GM23248 (cell line): ENCODE measurements at places on chromosomes 6 and 20. TPM values are rescaled to one million over a fixed set of nuclear protein-coding genes. Genes with fewer than 3 reads are reported as not detected.

NEDD9 gene
- total RNA-seq: 4.2 and 4.3 TPM in 2 replicates

DNA sequence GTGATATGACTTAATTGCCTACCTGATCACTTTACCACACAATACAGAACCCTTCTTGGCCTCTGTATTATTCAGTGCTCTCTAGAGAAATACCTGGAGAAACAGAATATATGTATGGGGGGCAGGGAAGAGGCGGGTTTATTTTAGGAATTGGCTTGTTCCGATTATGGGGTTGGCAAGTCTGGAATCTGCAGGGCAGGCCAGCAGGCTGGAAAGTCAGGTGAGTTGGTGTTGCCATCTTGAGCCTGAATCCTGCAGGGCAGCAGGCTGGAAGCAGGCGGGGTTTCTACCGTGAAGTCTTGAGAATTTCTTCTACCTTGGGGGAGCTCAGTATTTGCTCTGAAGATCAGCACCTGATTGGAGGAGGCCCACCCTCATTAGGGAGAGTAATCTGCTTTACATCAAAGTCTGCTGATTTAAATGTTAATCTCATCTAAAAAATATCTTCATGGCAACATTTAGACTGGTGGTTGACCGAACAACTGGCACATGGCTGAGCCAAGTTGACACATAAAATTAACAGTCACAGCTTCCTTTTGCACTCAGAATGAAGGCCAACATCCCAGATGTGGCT lies 193.9 kb downstream of the ZDHHC14 start:
- no peaks in the 10 kb centered on the region for H3K36me3 ChIP-seq
- no peak overlapping the region for H3K4me3 ChIP-seq
- no peak overlapping the region for H3K27ac ChIP-seq
- H3K4me1 ChIP-seq: no peaks in the 10 kb centered on the region

- no peaks in the 10 kb centered on the region for H3K4me1 ChIP-seq
- no peak for DNase-seq
- no peaks in the 10 kb centered on the region for H3K27me3 ChIP-seq
- H3K4me3 ChIP-seq: no peak overlapping the region
- H3K36me3 ChIP-seq: no peaks in the 10 kb centered on the region
- no peak overlapping the region for H3K27ac ChIP-seq
Measured at GRCh38 chr6:127402890-127403617, 56.1 kb downstream of the KIAA0408 start.

DNA sequence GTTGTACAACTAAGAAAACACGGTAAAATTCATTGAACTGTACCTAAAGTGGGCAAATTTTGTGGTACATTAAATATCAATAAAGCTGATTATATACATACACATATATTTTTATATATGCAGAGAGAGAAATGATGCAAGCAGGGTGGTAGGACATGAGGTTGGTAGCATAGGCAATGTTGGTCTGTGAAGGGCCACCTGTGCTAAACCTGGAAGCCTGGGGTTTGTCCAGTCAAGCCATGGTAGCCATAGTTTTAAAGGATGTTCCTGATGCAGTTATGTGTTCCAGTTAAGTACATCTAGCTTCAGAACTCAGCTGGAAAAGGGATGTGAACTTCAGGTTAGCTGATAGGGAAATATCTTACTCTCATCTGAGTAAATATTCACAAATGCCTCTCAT lies 60.1 kb downstream of the TRIM38 start:
- H3K4me3 ChIP-seq: peak overlapping the region; percentile 75
- no peak for DNase-seq
- H3K4me1 ChIP-seq: peaks cover 24% of the 10 kb centered on the region
- no peaks in the 10 kb centered on the region for H3K27me3 ChIP-seq

DNA sequence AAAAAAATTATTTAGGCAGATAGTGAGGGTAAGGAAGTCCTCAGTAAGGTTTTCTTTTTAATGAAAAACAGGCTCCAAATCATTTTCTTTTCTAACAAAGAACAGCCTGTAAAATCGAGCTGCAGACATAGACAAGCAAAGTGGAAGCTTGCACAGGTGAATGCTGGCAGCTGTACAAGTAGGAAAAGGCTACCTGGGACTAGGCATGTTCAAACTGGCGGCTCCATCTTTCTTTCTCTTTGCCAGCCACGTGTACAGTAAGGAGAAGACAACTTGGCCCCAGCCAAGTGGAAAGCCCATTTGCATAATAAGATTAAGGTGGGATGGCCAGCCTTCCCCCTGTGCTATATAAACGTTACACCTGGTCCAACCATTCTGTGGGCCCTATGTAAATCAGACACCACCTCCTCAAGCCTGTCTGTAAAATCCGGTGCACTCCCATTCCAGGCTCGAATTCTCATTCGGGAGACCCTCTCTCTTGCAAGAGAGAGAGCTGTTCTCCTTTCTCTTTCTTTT lies 27.0 kb upstream of the SLC2A12 start:
- no peak for DNase-seq
- peaks cover 15% of the 10 kb centered on the region for H3K27me3 ChIP-seq
- no peaks in the 10 kb centered on the region for H3K36me3 ChIP-seq
- no peak overlapping the region for H3K27ac ChIP-seq
- no peak overlapping the region for H3K4me3 ChIP-seq

XKR7 gene
- total RNA-seq: not detected in 2 replicates

DNA sequence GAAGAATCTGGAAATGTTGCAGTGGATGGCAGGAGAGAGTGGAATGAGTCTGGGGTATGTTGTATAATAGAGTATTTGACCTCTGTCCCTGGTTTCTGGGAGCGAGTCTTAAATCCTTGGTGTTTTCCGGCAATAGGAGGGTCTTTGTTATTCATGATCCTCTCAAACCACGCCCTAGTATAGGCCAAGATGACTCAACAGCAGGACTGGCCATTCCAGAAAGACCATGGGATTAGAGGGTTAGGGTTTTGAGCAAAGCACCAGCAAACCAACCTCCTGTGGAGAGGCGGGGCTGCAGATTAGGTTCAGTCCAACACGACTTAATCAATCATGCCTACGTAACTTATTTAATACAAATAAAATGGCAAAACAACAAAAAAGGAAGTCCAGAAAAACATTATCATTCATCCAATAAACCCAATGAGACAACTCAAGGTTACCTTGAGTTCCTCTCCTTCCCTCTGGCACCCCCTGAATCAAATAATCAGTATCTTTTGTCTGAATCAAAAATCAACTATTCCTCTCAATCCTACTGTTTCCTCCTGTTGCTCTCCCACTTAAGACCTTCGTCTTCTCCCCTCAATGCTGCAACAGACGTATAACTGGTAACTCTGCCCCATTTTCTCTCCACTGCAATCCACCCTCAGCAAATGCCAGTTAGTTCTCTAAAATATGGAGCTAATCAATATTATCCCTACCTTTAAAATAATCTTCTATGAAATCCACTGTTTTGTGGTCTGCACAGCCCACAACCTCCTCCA lies 15.5 kb downstream of the HUS1B start:
- H3K27ac ChIP-seq: no peak overlapping the region
- H3K36me3 ChIP-seq: no peaks in the 10 kb centered on the region
- no peaks in the 10 kb centered on the region for H3K27me3 ChIP-seq
- no peak for DNase-seq
- H3K4me3 ChIP-seq: no peak overlapping the region

CPNE5 gene
- 0.63 TPM in 1 of 2 replicates, not detected in the other for total RNA-seq

DNA sequence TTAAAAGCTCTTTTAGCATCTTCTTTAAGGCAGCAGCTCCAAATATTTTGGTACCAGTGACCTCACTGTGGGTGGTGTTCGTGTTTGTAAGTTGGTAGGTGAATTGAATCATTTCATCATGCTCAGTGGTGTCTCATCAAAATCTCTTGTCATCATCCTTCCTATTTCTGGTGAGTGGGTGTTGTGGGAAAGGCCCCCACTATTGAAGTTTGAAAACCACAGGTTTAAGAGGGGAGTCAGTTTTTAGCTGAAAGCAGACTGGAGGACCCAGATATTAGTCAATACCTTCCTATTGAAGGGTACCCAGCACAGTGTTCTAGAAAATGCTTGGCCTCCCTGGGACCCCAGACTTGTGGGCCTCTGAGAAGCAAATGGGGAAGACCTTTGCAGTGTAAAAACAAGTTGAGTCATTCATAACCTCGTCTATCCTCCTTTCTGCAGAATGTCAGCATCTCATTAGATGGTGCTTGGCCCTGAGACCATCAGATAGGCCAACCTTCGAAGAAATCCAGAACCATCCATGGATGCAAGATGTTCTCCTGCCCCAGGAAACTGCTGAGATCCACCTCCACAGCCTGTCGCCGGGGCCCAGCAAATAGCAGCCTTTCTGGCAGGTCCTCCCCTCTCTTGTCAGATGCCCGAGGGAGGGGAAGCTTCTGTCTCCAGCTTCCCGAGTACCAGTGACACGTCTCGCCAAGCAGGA lies 3.7 kb downstream of the PIM1 start:
- H3K36me3 ChIP-seq: peaks cover 34% of the 10 kb centered on the region
- DNase-seq: peak; percentile 43
- 0 out of 2 replicates have a peak overlapping the region, but pooled peaks have one; percentile 3 for H3K27ac ChIP-seq
- H3K27me3 ChIP-seq: no peaks in the 10 kb centered on the region
- H3K4me3 ChIP-seq: no peak overlapping the region

DNA sequence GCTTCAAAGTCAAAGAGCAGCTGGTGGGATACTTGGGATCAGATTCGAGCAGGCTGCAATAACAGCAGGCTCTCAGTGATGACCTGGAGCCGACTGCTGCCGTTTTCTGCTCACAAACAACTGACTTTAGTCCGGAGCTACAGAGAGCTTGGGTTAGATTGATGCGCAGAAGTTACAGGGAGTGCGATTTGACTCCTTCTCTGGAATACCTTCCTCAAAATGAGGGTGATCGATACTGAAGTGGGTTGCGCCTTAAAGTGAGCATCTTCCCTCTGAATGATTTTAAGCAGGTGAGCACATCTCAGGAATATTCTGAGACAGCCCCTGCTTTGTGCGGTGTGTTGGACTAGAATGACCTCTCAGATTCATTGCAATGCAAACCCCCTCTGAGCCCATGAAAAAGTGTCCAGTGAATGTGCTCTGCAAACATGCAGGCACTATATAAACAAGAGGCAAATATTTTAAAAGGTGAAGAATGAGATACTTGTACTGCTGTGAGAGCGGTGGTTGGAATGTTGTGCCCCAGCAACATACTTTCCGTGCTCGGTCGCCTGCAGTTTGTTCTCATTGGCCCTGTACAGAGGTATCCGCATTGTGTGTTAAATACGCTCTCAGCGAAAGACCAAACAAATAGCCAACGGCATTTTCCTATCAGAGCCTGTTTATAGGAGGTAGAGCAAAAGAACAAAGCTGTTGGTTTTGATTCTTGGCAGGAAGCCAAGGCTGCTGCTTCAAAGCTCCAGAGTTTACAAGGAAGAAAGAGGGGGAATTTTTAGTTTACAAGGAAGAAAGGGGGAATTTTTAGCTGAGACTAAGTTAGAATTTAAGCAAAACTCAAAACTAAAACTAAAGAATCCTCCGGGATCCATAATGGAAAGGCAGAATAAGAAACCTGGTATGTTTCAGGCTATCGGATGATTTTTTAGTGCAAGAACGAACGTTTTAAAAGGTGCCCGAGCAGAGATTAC lies 67.7 kb downstream of the PHACTR2 start:
- peak; percentile 43 for DNase-seq
- H3K27me3 ChIP-seq: no peaks in the 10 kb centered on the region
- H3K4me3 ChIP-seq: peak overlapping the region; percentile 13; the same call in 1 of the 2 replicates
- no peaks in the 10 kb centered on the region for H3K36me3 ChIP-seq
- no peak overlapping the region for H3K27ac ChIP-seq

ZNF334 gene
- total RNA-seq: 1.4 TPM in 2 replicates

DNA sequence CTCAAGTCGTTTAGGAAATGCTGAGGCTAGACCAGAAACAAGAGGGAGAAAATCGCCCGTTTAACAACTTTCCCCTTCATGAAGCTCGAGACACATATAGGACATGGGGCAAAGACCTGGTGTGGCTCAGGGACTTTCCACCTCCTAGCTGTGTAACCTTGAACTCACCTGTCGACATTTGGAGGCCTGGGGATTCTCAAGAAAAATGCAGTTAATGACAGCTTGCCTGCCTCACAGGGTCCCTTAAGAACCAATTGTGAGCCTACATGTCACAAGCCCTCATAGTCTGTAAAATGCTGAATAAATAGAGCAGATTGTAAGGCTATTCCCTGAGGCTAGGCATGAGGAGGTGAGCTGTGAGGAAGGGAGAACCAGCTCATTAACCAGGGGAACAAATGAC lies 35.1 kb downstream of the MGME1 start:
- H3K27me3 ChIP-seq: no peaks in the 10 kb centered on the region
- no peak for DNase-seq
- no peaks in the 10 kb centered on the region for H3K36me3 ChIP-seq
- no peak overlapping the region for H3K4me3 ChIP-seq
- H3K4me1 ChIP-seq: peaks cover 3% of the 10 kb centered on the region; the same call in 1 of the 2 replicates

TIAM2 gene
- total RNA-seq: 2.6 and 5.1 TPM in 2 replicates

LRRC73 gene
- total RNA-seq: 0.89 and 1.6 TPM in 2 replicates

BEND6 gene
- 20.6 and 24.6 TPM in 2 replicates for total RNA-seq

DNA sequence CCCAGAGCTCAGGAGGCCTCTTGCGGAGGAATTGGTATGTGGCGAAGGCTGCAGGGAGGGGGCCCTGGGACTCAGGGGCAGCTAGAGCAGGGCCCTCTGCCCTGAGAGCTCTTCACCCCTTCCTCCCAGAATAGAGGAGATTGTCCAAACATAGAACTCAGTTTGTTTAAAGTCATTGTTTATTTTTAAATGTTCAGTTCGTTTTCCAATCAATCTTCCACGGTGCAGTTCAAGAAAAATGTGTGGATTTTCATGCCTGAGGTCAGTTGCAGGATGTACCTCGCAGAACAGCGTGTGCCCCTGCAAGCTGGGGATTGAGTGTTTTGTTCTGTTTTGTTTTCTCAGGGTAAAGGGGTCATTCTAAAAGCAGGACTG lies 37.2 kb downstream of the MGME1 start:
- DNase-seq: no peak
- H3K27ac ChIP-seq: no peak overlapping the region
- H3K36me3 ChIP-seq: no peaks in the 10 kb centered on the region
- H3K4me3 ChIP-seq: no peak overlapping the region
- H3K4me1 ChIP-seq: peaks cover 3% of the 10 kb centered on the region; the same call in 1 of the 2 replicates

VGLL2 gene
- total RNA-seq: not detected in 2 replicates
